ENCODE measurements at places on chromosomes 7 and 10. TPM values are rescaled to one million over a fixed set of nuclear protein-coding genes. Genes with fewer than 3 reads are reported as not detected.

Gene PNLIPRP2
- 0.46 TPM for total RNA-seq

Gene ZNF775
- total RNA-seq = 4.5 TPM

Gene KAZALD1
- not detected for total RNA-seq

Gene CDNF
- 2.1 TPM for total RNA-seq

Gene CYP2C9
- total RNA-seq = 0.16 TPM

Gene PVRIG
- 21.9 TPM for total RNA-seq

Gene GPR22
- total RNA-seq = not detected

Gene PAPSS2
- 0.43 TPM for total RNA-seq

Gene CYP26A1
- total RNA-seq = not detected

Gene GIMAP1
- total RNA-seq = 2.7 TPM

Gene PRKG1
- not detected for total RNA-seq

Gene PLXDC2
- 0.16 TPM for total RNA-seq

Gene TMEM236
- total RNA-seq = 0.03 TPM

Gene NODAL
- not detected for total RNA-seq

Gene LIPJ
- not detected for total RNA-seq

Measured in activated T-cell treated with anti-CD3 and anti-CD28 coated beads, Interleukin-2, amount 50 U/mL, for 4 hours (primary cell).